Cerebellar cortex (tissue), 1 donor: ENCODE measurements at places on chromosomes 2 and 18.

- DNase-seq, result no peak
Measured at GRCh38 chr2:224127871-224128501, 88.9 kb upstream of the SERPINE2 start.

- DNase-seq, result no peak
Measured at GRCh38 chr2:138223319-138223718, 259.0 kb downstream of the HNMT start.

DNA sequence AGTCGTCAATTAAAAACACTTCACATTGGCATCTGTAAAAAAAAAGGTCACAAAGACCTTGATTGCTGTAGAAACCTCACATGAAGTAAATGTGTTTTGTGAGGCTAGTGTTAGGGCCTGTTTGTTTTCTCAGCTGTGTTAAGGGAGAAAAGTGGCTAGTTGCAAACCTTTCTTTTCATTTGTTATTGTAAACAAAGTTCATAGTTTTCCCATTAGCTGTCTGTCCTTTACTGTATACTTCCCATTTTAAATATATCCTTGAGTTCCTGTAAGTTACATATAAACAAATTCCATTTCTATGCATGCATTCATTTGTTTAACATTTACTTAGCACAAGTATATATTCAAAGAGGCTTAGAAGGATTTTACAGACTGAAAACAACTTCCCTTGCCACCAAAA lies 1250.2 kb downstream of the LRP1B start:
- DNase-seq, result no peak

GRCh38 chr2:85545780-85546240 lies 6.8 kb downstream of the MAT2A start:
- peak; percentile 53 for DNase-seq

- no peak for DNase-seq
Measured at GRCh38 chr18:22391407-22392345, 26.0 kb downstream of the CTAGE1 start.

- no peak for DNase-seq
Measured at GRCh38 chr18:53952700-53953099, 271.8 kb downstream of the MBD2 start.
